ENCODE measurements at places on chromosomes 11 and 22.

DNA sequence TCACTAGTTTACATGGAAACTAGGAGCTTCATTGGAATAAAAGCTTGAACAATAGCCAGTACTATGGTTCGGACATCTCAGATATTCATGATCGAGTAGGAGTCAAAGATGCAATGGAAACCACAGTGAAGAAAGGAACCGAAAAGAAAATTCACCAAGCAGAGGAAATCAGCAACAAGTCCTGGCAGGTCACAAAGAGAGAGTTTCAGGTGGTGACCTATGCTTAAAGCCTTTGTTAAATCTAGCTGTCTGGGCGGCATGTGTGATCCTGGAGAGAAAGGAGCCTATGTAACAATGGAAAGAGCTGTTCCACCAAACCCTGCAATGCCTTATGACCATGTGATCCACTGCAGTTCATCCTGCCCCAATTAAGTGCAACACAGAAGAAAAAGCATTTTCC, 68.9 kb upstream of the POU2AF2 start:
- no peak for DNase-seq

DNA sequence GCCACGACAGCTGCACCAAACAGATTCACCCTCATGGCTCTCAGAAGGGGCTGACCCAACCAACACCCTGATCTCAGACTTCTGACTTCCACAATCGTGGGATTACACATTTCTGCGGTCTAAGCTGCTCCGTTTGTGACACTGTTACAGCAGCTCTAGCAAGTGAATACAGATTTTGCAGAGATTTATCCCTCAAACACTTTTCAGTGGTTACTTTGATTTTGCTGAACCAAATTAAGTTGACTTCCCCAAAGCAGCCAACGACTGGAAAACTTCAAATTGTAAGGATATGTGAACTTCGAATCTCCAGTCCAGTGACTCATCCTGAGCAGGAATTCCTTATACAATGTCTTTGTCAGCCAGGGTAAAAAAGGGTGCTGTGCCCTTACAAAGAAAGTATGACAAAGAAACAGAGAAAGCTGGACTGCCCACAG, 14.8 kb upstream of the INCENP start:
- no peak for DNase-seq

GRCh38 chr11:8020244-8020597, 33.1 kb downstream of the EIF3F start:
- no peak for DNase-seq

DNA sequence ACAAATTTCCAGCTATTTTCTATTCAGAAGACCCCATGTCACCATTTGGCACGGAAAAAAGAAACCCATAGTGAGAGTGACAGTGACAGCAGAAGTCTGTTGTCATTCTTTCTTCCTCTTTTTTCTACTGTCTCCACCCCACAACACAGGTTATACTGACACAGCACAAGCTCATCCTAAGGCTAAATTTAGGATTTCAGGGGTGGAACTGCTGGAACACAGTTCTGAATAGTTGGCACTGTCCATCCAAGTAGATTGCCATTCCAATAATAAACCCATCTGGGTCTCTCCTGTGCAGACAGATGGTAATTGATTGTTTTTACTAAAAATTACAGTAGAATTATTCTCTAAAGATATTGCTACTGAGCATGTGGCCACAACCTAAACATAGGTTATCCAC, 95.2 kb upstream of the C11orf87 start:
- no peak for DNase-seq

GRCh38 chr22:29435236-29436136, 2.9 kb upstream of the RFPL1 start:
- DNase-seq: no peak

- DNase-seq: no peak
These were observed 207.1 kb upstream of the PLET1 start for GRCh38 chr11:112467721-112468120.

DNA sequence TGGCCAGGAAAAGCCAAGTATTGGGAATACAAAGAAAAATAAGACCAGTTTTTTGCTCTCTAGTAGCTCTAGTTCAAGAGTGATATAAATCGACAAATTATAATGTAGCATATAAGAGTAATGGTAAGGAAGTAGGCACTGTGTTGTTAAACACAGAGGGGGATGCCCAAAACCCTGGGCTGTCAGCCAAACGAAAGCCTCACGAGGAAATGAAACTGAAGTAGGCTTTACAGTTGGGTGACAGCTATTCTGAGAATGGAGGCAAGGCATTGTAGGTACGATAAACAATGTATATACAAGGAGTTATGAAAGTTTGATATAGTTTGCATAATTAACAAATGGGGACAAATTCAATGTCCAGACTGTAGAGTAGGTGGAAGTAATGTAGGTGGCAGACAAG, 176.4 kb downstream of the FAM181B start:
- DNase-seq: no peak

DNA sequence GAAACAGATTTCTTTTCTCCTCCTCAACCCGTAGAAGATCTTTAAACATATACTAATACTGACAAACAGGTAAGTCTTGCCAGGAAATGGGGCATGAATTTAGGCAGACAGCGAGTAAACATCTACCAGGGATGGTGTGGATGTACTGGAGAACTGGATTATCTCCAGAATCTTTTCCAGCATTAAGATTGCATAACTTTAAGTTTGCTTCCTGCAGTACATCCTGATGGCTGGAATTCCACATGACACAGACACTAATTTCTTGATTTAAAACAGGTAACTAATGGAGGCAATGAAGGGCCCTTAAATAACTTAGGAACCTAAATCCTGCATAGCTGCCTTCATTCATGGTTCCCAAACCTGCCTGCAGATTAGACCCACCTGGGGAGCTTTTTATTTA, 40.7 kb downstream of the JHY start:
- DNase-seq: no peak

GRCh38 chr22:19641254-19641982, 72.9 kb upstream of the SEPTIN5 start:
- peak; percentile 26 for DNase-seq

DNA sequence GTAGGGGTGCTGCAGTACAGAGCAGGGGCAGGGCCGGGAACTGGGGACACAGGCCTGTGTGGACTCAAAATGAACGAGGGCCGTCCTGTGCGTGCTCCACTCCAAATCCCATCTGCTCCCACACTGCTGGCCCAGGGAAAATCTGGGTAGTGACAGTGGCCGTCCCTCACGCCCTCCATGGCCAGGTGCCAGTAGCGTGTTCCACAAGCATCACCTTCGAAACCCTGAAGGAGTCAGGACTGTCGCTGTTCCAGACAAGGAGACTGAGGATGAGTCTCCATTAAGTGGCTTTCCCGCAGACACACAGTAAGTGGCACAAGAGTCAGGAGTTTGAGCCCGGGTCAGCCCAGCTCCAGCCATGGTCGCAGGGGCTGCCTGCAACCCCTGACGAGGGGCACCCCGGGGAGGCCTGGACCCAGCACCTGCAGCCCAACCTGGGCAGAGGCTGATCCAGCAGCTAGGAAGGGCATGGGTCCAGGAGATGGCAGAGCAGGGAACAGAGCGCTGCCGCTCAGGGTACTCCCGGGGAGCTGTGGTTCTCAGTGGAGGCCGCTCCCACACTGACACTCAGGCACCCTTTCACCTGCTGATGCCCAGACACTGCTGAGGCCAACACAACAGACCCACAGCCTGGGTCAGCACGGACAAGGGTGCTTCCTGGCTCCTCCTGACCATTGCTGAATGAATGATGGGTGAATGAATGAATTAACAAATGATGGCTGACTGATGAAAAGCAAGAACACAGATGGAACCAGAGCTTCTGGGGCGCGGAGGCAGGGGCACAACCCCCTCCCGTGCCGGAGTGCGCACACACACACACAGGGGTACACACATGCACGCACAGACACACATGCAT, 35.3 kb downstream of the IGF2 start:
- DNase-seq: no peak

DNA sequence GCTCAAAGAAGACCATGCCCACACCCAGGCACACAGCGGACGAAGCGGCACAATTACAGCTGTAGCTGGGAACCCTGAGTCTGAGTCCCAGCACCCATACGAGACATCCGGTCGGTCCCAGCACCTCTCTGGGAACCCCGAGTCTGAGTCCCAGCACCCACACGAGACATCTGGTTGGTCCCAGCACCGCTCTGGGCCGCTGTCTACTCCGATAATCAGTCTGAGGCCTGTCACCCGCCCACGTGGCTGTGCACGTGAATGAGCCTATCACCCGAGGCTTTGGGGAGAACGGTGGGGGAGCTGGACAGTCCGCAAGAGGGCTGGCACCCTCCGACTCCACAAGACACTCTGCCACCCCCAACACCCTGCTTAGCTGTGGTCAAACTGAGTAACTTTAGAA, 6.2 kb downstream of the TTLL8 start:
- DNase-seq: no peak

DNA sequence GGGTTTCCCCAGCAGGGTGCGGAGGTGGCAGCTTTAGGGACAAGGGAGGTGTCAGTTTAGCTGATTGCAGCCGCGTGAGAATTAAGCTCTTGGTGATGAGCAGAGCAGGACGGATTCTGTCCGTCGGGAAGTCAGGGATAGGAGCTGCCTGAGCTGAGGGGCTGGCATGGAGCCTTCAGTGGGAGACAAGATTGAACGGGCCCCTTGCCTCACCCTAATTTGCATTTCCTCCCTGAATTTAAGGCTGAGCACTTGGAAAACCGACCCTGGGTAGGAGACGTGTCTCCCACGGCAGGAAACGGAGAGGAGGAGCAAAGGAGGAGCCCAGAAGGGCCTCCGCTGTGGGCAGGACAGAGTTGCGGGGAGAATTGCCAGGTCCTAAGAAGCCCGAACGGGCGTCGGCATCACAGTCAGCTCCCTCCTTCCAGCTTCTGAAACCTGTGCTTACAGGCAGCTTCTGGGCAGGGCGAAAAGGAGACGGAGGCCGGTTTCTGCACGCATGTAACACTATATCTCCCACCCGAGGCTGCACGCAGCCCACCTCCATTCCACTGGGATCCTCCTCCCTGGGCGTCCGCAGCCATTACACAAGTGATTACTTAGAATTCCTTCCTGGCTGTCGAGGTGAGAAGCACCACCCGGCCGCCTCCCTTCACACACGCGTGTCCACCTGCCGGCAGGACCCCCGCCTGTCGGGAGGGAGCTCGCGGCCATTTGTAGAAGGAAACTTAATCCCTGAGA, 345.8 kb downstream of the BRD1 start:
- no peak for DNase-seq

GRCh38 chr22:42857845-42858481, 890 bp upstream of the ARFGAP3 start:
- DNase-seq: no peak

- DNase-seq: no peak
These were observed 782 bp downstream of the TMEM109 start for GRCh38 chr11:60914633-60915247.

DNA sequence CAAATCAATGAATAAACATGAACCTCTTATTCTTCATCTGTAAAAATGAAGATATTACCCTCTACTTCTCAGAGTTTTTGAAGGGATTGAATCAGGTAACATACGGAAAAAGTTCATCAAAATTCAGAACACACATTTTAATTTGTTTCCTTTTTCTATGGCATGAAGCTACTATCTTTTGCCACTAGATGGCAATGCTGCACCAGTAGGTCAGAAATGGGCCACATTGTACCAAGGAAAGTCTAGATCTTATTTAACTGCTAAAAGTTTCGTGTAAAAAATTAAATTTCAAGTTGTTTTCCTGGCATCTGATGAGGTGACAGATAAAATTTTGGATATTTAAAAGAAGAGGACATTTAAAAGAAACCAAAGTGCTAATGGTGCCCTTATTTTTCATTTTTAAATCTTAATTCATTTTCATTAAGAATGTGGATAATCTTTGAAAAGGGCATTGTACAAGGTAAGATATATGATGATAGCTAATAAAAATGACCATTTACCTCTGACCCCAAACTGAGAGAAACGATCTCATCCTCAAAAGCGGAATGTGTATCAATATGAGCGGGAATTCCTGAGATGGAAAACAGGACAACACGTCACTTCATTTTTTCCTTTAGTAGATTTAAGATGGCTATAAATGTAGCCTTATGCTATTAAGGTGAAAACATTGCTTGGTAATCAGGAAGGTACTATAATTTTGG, 16.1 kb downstream of the ALKBH8 start:
- peak; percentile 54 for DNase-seq

DNA sequence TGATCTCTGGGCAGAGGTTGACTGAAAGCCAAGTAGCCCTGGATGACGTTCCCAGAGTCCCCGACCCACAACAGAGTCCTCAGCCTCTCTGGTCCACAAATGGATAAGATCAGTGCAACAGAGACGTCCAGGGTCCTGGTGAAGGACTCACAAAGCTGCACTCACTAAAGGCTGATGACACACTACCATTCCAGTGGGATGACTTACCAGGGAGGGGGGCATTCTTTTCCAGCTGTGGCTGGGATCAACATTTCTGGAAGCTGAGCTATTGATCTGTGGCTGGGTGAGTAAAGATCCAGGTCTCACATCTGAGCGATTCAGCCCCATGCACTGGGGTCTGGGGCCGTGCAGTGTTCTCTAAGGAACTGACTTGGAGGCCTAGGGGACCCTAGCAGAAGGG, 296.2 kb downstream of the NTM start:
- no peak for DNase-seq

DNA sequence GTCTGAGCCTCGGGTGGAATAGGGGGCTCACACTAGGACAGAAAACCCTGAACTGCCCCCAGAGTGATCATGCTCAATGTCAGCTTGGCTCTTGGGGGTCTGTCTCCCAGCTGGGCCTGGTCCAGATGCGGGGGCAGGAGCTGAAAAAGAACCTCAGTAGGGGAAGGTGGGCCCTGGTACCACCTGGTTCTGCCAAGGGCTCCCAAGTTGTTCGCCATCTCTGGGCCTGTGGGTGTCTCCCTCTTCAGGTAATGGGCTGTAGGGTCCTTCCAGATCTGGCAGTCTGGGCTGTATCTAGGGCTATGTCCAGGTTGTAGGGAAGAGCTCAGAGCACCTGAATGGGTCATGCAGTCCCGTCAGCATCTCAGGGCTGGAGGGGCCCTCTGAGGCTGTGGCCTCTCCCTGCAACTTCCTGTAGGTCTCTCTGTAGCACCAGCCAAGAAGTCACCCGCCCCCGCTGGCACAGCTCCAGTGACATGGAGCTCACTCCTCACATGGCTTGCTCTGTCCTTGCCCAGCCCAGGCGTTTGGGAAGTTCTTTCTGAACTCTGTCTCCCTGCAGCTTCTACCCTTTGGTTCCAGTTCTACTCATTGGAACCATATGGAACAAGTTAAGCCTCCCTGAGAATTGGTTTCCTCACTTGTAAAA, 33.0 kb upstream of the SOX10 start:
- no peak for DNase-seq

DNA sequence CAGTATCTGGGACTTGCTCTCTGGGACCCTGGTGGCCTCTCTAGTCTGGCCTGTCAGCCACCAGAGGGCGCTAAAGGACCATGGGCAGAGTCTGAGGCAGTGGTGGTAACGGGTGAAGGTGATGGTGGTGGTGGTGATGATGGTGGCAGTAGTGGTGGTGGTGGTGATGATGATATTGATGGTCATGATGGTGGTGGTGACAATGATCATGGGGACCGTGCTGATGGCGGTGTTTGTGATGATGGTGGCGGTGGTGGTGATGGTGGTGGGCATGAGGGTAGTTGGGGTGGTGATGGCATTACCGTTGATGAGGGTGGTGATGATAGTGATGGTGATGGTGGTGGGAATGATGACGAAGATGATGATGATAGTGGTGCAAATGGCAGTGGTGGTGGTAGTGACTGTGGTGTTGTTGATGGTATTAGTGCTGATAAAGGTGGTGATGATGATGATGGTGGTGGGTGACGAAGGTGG, 16.0 kb downstream of the TRPM5 start:
- DNase-seq: peak; percentile 65

GRCh38 chr22:44616882-44617655, 84.9 kb upstream of the PRR5 start:
- no peak for DNase-seq

GRCh38 chr22:20249797-20250354, 18.2 kb downstream of the RTN4R start:
- no peak for DNase-seq

- no peak for DNase-seq
These were observed 27.5 kb upstream of the HIKESHI start for GRCh38 chr11:86274503-86274902.
